CD4-positive, alpha-beta memory T cell (primary cell): ENCODE measurements at places on chromosomes 2 and 18. TPM values are rescaled to one million over a fixed set of nuclear protein-coding genes. Genes with fewer than 3 reads are reported as not detected.

Gene HOXD1
- not detected for total RNA-seq

GRCh38 chr18:8839281-8839680, 133.9 kb downstream of the MTCL1 start:
- H3K4me1 ChIP-seq, result no peaks in the 10 kb centered on the region
- no peak overlapping the region for H3K4me3 ChIP-seq
- H3K36me3 ChIP-seq, result no peaks in the 10 kb centered on the region
- H3K27ac ChIP-seq, result no peak overlapping the region
- no peaks in the 10 kb centered on the region for H3K27me3 ChIP-seq

DNA sequence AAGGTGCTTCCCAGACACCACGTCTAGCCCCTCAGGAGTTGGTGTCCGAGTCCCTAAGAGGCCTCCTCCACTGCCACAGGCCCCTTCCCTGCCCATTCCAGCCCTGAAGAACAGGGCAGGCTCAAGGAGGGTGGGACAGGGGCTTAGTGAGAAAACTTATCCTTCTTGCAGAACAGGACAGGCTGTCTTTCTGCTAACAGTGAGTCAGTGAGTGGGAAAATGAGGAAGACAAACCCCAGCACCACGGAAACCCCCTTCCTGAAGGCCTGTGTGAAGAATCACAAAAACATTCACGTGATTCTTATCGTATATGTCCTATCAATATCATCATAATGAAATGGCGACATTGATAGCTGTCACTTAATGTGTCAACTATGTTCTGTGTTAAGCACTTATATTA, 9.8 kb downstream of the FZD7 start:
- no peaks in the 10 kb centered on the region for H3K36me3 ChIP-seq
- H3K27me3 ChIP-seq, result peaks cover 10% of the 10 kb centered on the region
- H3K27ac ChIP-seq, result no peak overlapping the region
- no peak for DNase-seq
- no peak overlapping the region for H3K4me3 ChIP-seq

Gene NIFK
- total RNA-seq, result 61.6 TPM
